ENCODE measurements at places on chromosomes 12 and 14.

DNA sequence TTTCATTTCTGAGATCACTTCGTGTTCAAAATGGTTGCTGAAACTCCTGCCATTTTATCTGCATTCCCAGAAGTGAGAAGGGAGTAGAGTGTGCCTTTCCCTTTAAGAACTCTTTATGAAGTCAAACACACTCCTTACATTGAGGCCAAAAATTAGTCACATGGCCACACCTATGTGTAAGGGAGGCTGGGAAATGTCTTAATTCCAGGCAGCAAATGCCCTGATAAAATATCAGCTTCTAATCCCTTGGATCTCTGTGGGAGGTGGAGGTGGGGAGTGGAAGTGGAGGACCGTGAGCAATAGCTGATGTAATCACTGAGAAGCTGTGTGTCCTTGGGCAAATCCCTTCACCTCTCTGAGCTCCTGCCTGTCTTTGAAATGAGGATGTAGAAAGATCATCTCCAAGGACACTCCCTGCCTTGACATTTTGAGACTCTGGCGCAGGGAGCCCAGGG, 22.7 kb upstream of the ANKRD9 start:
- peak; percentile 87 for DNase-seq

GRCh38 chr14:51463461-51463860, 188.2 kb upstream of the FRMD6 start:
- DNase-seq = no peak

- no peak for DNase-seq
Observed at GRCh38 chr12:18340786-18341185, 79.5 kb downstream of the PIK3C2G start.

GRCh38 chr14:70515811-70516210, 19.0 kb downstream of the ADAM20 start:
- no peak for DNase-seq

- DNase-seq = no peak
Observed at GRCh38 chr12:109961201-109961600, 35.0 kb downstream of the GIT2 start.

GRCh38 chr14:84804895-84805294, 725.0 kb upstream of the FLRT2 start:
- no peak for DNase-seq

GRCh38 chr12:112524676-112525425, 106.1 kb downstream of the PTPN11 start:
- DNase-seq = peak; percentile 88

DNA sequence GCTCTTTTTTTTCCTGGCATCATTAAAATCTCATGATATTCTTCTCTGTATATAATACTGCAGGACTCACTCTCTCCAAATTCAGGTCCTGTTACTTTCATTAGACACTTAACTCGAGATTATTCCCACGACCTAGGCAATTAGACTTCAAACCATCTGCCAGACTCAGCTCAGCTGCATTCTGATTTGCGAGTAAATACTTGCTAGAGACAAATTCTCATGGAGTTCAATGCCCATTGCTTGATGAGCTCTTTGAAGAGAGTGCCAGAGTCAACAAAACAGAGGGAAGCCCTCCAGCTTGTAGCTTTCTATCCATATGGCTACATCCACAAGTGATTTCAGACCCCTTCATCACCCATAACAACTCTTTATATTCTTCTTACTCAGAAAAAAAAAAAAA, 88.3 kb downstream of the GTF2A1 start:
- no peak for DNase-seq

- DNase-seq = no peak
Observed at GRCh38 chr14:76808990-76809389, 3.7 kb downstream of the ANGEL1 start.

DNA sequence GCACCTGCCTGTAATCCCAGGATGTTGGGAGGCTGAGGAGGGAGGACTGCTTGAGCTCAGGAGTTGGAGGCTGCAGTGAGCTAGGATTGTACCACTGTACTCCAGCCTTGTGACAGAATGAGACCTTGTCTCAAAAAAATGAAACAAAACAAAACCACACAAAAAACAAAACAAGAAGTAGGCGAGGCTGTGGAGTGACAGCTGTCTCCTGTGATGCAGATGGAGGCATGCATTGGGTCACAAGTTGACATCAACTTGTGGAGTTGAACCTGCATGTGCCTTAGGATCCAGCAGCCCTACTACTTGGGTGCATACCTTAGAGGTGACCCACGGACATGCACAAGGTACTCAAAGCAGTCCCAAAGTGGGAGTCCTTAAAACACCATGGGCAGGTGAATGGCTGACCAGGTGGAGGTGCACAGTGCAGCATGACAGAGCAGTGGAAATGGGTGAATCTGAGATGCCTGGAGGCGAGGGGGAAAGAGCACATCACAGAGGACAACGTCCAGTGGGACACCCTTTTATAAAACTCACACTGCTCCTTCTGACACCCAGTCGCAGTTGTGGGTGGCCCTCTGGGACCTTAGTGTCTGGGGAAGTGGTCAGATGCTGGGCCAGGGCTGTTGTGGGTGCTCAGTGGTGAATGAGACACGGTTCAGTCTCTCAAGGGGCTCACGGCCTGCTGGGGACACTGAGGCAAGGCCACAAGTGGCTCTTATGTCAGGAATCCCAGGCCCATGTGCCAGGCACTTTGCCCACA, 12.7 kb downstream of the PLBD2 start:
- DNase-seq = no peak

- DNase-seq = no peak
Observed at GRCh38 chr12:77772676-77773298, 57.9 kb upstream of the NAV3 start.

- DNase-seq = no peak
Observed at GRCh38 chr14:80494769-80495168, 283.5 kb upstream of the DIO2 start.

- no peak for DNase-seq
Observed at GRCh38 chr12:89514751-89515150, 9.8 kb downstream of the GALNT4 start.

DNA sequence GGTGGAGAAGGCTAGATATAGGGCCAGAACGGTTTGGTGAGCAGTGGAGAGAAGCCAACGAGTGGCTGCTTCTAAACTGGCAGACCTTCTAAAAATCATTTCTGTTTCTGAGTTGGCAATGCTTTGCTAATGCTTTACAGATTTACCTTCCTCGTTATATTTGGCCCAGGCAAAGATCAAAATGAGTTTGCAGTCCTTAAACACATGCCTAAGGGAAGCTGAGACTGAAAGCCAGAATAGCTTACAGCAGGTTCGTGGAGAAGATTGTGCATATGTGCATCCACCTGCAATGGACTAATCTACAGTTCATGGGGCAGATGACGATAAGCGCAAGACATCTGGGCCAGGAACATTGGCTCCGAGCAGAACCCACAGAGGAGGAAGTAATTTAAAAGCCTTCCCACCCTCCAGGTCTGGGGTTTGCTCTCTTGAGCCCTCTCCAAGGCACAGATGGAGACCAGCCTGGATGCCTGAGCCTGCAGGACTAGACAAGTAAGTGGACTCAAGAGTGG, 99.4 kb downstream of the NINJ2 start:
- no peak for DNase-seq

DNA sequence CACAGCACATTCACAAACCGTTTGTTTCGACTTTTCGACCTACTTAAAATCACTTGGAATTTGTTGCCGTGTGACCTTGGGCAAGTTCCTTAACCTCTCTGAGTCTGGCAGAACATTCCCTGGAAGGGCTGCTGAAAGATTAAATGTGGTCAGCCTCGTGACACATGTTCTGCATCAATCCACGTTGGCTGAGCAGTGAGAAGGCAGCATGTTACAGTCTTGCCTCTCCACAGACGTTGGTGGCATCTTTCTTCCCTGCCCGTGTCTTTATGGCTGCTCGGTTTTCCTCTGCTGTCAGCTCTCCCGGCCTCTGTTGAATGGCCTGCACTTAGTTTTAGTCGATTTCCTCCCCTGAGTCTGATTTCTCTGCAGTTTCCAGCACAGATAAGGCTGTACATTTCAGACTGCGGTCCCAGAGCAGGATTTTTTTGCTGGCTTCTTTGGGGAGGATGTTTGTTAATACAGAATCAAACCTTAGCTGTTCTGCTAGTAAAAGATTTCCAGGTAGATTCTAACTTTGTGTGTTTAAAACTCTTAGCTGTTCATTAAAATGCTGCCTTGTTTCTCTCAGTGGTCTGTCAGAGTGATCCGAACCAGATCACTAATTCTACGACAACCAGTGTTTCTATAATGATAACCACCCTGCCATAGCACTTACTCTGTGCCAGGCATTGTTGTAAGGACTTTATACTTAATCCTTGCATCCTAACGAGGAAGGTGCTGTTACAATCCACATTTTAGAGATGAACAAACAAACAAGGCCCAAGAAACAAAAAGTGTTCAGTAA, 217.1 kb downstream of the CHST11 start:
- no peak for DNase-seq

DNA sequence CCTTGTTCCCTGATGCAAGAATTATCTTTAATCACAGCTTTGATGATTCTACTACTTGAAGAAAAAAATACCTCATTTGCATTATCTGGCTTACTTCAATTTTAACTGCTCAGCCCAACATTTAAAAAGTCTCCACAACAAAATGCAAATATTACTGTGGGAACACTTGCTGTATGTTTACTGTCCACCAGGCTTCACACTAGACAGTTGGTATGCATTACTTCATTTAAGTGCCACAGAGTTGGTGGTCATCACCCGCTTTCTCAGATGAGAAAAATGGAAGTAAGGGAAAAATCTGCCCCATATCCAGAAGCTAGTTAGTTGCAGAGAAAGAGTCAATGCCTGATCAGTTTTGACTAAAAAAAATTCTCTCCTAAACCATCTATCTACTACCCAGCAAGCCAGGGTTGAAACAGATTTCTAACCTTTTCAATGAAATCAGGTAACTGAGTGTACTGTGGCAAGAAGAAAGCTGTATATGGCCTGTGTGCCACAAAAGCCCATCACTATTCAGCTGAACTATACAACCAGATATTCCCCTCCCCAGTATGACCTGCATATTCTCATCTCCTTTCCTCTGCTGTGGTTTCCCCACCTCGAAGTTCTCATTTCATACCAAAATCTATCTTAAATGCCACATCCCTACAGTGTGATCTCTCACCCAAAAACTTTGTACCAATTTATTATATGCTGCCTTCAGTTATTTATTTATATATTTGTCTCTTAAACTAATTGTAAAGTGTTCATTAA, 90.3 kb downstream of the ATP2B1 start:
- no peak for DNase-seq

DNA sequence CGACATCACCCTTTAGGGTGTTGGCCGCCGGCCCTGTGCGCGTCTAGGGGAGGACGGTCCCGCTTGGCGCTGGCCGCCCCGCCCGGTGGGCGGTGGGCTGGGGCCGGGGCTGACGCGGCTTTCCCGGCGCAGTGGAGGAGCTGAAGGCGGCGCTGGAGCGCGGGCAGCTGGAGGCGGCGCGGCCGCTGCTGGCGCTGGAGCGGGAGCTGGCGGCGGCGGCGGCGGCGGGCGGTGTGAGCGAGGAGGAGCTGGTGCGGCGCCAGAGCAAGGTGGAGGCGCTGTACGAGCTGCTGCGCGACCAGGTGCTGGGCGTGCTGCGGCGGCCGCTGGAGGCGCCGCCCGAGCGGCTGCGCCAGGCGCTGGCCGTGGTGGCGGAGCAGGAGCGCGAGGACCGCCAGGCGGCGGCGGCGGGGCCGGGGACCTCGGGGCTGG, 3.6 kb downstream of the TNFAIP2 start:
- DNase-seq = peak; percentile 46

- no peak for DNase-seq
Observed at GRCh38 chr12:53502331-53502730, 1.2 kb downstream of the TARBP2 start.

- DNase-seq = no peak
Observed at GRCh38 chr14:104136472-104137296, 1.7 kb upstream of the KIF26A start.

DNA sequence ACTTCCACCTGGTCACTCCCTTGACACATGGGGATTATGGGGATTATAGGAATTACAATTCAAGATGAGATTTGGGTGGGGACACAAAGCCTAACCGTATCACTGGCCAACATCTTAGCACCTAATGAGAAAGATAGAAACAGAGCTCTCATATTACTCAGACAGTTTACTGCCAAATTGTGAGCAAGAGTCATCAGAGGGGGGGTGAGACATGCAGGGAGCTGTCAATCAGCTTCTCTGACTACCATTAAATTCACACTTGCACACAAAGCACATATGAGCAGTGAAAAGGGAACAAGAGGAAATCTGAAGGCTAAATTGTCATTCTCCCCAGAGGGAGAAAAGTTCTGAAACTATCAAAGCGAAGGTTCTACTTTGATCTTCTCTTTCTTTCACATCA, 78.1 kb upstream of the GRIN2B start:
- DNase-seq = no peak

DNA sequence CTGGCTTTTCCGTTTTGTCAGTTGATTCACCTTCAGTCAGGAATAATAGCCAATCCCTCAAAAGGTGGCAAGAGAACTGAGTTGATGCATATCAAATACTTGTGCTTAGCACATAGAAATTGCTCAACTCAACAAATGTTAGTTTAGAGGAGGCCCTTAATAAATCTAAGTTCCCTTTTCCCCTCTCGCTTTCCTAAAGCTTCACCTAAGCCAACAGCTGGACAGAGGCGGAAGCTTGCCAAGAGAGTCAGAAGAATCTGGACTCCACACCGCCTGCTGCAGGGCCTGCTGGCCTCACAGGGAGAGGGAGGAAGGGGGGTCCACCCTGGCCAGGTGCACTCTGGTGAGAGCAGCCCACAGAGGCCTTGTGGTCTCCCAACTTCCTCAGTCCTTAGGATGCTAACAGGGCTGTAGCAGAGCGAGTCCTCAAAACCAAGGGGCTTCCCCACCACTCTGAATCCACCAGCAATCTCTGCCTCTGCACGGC, 213.1 kb downstream of the CHST11 start:
- no peak for DNase-seq

DNA sequence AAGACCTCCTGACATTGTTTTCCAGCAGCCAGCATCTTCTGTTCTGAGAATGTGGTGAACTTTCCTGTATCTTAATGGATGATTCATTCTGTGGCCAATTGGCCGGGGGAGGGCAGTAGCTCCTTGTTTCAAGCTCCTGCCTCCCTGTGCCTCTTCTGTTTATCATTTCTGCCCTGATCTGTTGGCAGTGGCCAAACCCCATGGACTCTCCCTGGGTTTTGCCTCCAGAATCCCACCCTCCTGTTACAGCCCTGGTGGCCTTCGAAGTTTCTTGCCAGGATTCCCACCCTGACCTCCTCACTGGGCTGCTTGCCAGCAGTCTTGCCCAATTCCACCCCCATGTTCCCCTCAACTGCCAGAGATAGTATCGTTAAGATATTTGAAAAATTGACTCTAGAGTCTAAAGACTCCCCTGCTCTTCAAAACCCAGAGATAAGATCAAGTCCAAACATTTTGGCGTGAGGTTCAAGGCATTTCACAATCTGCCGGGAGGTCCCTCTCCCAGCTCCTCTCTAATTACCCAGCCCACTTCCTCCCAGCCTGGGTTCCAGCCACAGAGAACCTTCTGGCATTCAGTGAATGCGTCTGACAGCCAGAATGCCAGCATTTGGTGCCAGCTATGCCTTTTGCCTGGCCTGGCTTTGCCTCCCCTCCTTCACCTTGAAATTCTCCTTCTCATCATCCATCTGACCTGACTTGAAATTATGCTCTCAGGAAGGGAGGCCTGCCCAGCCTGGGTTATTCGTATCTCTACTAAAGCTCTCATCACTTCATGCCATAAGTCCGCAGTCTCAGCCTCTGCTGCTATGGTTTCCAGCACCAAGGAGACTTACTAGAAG, 37.7 kb upstream of the TXNRD1 start:
- DNase-seq = peak; percentile 73

- no peak for DNase-seq
Observed at GRCh38 chr12:42402821-42403411, 76.9 kb downstream of the PPHLN1 start.

All from PC-9 (cell line).